Anterior cingulate cortex (tissue), 58 donors: ENCODE measurements at places on chromosomes 2 and 18.

GRCh38 chr2:44929159-44929734 lies 12.3 kb upstream of the SIX3 start:
- DNase-seq, result no peak

- DNase-seq, result no peak
Measured at GRCh38 chr2:41621095-41621494, 426.7 kb upstream of the PKDCC start.

DNA sequence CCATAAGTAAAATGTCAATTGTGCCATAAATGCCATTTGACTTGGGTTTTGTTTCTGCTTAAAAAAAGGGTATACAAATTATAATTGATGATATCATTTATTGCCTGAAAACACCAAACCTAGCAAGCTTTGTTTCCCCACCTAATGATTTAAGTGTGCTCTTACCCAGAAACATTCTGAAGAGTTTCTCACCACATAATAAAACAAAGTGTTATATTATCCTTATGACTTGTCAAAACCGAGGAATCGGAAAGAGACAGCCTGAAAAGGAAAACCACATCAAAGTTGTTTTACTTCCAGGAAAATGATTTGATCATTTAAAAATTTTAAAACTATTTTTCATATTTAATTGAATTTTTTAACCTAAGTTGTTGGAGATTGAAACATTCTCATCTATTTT lies 170.5 kb upstream of the SLC39A10 start:
- DNase-seq, result no peak

GRCh38 chr2:86592547-86593230 lies 29.4 kb upstream of the CHMP3 start:
- no peak for DNase-seq

DNA sequence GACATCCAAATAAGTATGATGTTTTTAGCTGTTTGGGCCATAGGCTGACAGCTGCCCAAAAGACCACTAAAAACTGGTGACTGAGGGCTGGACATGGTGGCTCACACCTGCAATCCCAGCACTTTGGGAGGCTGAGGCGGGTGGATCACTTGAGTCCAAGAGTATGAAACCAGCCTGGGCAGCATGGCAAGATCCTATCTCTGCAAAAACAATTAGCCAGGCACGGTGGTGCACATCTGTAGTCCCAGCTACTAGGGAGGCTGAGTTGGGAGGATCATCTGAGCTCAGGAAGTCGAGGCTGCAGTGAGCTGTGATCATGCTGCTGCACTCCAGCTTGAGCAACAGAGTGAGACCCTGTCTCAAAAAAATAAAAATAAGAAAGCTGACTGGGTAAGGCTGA lies 511.5 kb upstream of the RAB6C start:
- DNase-seq, result no peak

GRCh38 chr2:234550511-234551107 lies 53.7 kb upstream of the ARL4C start:
- DNase-seq, result peak; percentile 12

GRCh38 chr18:63090334-63090733 lies 229.2 kb downstream of the BCL2 start:
- no peak for DNase-seq

DNA sequence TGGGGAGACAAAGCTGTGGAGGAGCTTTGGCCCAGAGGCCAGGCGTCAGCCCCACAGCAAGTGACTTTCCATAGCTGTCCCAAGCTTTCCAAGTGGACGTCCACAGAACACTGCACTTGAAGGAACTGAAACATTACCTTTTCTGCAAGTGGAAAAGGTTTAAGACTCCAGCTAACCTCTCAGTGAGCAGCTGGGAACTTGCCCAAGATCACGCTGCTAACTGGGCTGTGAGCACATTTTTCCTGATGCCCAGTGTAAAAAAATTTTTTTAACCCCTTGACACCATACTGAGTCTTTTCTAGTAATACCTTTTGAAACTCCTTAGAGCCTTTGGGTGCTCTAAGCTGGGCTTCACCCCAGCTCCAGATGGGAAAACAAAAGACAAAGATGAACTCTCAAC lies 256.7 kb downstream of the HAUS1 start:
- DNase-seq, result no peak

DNA sequence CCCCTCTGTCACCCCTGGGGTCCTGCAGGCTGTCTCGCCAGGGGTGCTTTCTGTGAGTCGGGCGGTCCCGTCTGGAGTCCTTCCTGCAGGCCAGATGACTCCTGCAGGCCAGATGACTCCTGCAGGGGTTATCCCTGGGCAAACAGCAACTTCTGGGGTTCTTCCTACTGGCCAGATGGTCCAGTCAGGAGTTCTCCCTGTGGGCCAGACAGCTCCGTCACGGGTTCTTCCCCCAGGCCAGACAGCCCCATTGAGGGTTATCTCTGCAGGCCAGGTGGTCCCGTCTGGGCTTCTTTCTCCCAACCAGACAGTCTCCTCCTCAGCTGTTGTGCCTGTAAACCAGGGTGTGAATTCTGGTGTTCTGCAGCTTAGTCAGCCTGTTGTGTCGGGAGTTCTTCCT lies 27.6 kb downstream of the ADNP2 start:
- no peak for DNase-seq

GRCh38 chr2:74238879-74239278 lies 40.5 kb downstream of the MTHFD2 start:
- DNase-seq, result no peak

DNA sequence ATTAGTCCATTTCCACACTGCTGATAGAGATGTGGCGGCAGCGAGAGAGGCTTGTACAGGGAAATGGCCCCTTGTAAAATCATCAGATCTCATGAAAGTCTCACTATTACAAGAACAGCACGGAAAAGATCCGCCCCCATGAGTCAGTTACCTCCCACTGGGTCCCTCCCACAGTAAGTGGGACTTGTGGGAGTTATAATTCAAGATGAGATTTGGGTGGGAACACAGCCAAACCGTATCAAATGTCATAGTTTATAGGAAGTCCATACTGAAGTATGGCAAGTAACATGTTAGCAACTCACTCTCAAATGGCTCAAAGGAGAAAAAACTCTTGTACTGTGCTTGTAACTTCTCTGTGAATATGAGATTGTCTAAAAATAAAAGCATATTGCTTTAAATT lies 56.1 kb downstream of the FARP2 start:
- DNase-seq, result no peak

GRCh38 chr2:191936882-191937405 lies 90.1 kb upstream of the CAVIN2 start:
- DNase-seq, result no peak

DNA sequence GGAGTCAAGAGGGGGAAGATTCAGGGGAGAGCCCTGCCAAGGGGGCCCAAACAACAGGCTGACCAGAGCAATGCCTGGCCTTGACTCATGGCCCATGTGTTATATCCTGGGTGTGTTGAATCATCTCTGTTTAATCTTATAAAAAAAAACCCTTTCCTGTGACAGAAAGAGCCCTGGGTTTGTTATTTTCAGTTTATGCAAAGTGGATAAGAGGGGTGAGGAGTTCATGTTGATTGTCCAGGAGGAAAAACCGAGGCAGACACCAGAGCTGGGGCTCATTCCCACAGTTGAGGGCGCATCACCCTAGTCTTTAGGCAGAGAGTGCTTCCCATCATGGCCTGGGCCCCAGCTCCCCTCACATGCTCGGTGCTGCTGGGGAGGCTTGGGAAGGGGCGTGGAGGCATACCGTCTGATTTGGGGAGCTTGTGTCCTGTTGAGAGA lies 30.9 kb upstream of the IL37 start:
- DNase-seq, result no peak

- no peak for DNase-seq
Measured at GRCh38 chr2:235262750-235263149, 231.1 kb upstream of the AGAP1 start.

GRCh38 chr2:157470321-157470720 lies 26.4 kb upstream of the CYTIP start:
- no peak for DNase-seq

DNA sequence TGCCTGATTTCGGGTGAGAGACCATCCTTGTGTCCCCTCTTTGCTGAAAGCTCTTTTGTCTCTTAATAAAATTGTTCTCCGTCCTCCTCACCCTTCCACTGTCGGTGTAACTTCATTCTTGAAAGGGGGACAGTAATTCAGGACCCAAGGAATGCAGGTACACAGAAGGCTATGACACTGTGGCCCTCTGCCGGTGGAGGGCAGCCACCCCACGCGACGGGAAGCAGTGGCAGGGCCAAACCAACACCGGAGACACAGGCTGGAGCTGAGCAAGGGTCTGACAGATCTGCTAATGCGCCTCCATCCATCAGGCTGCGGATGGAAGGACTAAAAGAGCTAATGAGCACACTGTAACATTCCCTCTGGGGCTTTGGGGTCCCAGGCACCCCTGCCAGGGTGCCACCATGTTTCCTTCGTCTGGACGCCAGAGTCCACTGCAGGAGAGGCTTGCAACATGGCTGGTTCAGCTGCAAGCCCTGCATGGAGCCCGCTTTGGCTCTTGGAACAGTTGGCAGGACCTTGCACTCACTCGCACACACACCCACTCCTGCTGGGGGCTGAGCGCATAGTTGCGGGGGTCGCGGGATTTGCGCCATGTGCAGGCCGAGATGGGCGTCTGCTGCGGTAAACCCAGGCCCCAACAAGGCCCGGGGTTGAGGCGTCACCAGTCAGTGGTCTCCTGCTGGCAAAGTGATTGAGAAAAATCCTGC lies 544.1 kb upstream of the CDH7 start:
- DNase-seq, result no peak

DNA sequence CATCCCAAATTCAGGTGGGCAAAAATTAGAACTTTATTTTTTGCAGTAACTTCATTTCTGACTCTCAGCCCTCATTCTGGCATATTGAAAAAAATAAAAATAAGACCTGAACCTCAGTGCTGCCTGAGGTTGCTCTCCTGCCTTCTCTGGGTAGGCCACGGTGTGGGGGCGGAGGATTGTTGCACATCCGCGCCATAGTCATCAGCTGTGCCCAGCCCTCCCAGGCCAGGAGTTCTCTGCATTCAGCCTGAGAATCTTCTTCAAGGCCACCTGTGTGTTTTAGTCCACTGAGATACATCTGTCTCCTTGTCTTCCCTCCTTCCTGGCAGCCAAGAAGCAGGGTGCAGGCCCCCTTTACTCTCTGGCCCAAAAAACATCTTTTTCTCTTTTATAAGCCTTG lies 94.7 kb downstream of the ARMC9 start:
- no peak for DNase-seq

- no peak for DNase-seq
Measured at GRCh38 chr2:134845719-134846118, 7.3 kb downstream of the ACMSD start.

GRCh38 chr2:7515327-7515726 lies 598.1 kb downstream of the RNF144A start:
- no peak for DNase-seq

DNA sequence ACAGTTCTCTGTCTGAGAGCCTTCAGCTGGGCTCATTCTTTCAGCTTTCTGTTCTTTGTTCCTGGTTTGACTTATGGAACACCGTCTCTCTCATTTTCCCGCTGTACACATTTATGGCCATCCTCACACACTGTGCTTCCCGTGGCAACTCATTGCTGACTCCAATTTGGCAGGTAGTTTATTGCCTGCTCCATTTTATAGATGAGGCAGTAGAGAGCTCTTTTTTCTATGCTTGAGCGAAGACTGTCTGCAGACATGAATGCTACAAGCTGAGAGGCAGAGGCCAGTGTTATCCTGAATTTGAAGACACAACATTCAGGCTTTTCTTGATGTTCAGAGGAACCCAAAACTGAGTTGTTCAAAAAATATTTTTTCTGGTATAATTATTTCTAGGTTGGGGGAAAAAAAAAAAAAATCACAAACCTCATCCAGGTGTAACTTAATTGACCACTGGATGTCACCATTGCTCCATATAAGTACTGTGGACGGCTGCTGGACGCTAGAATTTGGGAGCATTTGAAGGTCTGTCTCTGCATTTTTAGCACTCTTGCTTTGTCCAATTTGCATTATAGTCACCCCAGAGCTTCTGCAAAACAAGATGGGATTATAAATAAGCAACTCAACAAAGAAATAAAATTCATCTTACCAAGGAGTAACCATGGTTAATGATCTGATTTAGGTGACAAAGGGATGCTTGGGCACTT lies 83.5 kb downstream of the HRH4 start:
- DNase-seq, result no peak

DNA sequence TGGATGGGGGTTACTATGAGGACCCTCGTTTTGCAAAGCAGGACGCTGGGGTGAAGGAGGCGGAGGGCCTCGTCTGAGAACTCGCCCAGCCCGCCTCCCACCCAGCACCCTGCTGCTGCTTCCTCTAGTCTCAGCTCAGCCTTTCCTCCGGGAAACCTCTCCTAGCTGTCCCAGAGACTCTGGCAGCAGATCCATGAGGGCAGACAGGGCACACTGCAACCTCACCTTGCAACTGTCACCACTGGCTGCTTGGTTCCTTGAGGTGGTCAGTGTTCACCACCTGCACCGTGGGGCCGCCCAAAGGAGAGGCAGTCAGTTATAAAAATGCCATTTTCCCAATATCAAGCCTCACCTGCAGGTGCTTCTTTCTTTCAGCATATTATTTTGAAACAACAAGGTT lies 45.6 kb downstream of the PARD6G start:
- no peak for DNase-seq

DNA sequence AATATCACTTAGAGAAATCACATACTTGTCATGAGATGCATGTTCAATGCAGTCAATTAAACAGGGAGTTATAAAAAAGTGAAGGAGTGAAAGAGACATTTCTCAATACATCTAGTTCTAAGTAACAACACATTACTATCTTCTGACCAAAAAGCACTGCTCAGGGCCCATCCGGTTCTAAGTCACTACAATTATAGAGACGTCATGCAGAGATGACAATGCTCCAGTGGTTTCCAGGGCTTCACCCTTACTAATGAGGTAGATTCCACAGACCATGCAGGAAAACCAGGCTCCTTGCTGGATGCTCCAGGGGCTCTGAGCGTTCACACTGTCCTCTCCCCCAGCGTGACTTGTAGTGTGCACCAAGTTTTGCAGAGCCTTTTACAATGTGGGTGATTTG lies 88.0 kb downstream of the FTCDNL1 start:
- DNase-seq, result no peak

GRCh38 chr2:158502974-158503373 lies 46.2 kb downstream of the PKP4 start:
- no peak for DNase-seq

DNA sequence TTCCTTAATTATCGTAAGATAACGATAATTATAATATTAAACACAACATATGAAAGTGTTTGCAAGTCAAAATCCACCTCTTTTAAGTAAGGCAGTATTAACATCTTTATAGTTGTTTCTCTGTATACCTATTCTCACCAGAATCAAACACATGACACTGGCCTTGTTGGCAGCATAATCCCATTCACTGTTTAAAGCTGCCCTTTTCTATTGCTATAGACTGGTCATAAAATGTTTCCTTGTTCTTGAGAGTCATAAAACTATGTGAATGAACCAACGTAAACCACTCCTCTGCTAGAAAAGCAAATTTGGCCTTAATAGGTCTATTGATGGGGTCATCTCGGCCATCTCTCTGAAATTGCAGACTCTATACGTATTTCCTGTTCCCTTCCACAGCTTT lies 293.1 kb downstream of the SLC8A1 start:
- no peak for DNase-seq

- DNase-seq, result no peak
Measured at GRCh38 chr18:61833387-61833786, 59.4 kb downstream of the RNF152 start.

GRCh38 chr2:231664727-231665126 lies 43.6 kb upstream of the PTMA start:
- DNase-seq, result no peak
